Sigmoid colon (tissue), 7 donors: ENCODE measurements at places on chromosomes 2 and 18. TPM values are rescaled to one million over a fixed set of nuclear protein-coding genes. Genes with fewer than 3 reads are reported as not detected.
A peak's percentile ranks its signal among the peaks of the same experiment; 100 is the strongest.

- DNase-seq = no peak
These were observed 66.7 kb upstream of the DNAJC10 start for GRCh38 chr2:182649316-182649715.

GRCh38 chr2:174344716-174345461, 10.1 kb downstream of the SP9 start:
- DNase-seq = no peak

GRCh38 chr2:67848551-67849285, 214.1 kb downstream of the C1D start:
- DNase-seq = no peak

- no peak for DNase-seq
These were observed 281.6 kb downstream of the ZNF385B start for GRCh38 chr2:179579800-179580199.

- peak; percentile 46 for DNase-seq
These were observed 16.1 kb upstream of the ALLC start for GRCh38 chr2:3641841-3642421.

GRCh38 chr18:25077038-25077943, 274.7 kb downstream of the ZNF521 start:
- no peak for DNase-seq

GRCh38 chr2:128686881-128687555, 368.4 kb upstream of the HS6ST1 start:
- DNase-seq = no peak

DNA sequence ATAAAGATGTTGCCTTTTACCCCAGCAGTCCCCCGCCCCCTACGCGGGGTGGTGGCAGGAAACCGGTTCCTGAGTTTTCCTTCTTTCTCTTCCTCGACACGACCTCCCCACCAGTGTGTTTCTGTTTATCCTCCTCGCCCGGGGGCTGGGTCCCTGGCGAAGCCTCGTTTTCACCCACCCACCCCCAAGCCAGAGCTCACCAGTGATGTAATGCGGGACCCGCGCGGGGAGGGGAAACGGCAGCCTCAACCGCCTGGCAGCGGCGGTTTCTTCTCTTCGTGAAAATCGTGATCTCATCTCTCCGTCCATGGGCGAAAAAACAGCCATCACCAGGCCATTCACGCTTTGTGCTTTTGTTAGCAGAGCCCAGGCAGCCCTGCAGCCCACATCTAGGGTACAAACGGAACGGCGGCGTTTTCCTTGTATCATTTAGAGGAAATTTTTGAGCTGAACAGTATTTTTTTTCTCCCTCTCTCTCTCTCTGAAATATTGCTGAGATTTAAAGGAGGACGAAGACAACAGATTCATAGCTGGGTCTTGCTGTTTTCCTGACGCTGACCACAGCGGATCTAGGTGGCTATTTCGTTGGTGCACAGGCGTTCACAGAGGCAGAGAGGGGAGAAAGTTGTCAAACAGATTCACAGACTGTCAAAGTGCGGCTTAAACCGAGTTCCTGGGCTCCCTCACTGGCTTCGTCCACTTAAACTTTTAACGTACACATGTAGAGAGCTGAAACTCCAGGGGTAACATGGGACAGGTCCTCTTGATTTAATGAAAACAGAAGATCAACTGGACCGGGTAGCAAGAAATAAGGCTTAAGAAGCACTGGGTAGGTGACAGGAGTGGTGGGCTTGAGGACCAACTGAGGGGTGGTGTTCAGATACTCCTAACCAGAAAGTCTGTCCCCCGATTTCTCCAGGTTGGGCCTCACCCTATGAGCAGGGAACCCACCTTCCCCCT, 21.9 kb upstream of the PAX3 start:
- no peak for DNase-seq

GRCh38 chr2:143333168-143333791, 204.1 kb downstream of the ARHGAP15 start:
- no peak for DNase-seq

- no peak for DNase-seq
These were observed 23.4 kb downstream of the NEMP2 start for GRCh38 chr2:190511104-190511503.

GRCh38 chr2:215598376-215598975, 162.6 kb upstream of the FN1 start:
- no peak for DNase-seq

DNA sequence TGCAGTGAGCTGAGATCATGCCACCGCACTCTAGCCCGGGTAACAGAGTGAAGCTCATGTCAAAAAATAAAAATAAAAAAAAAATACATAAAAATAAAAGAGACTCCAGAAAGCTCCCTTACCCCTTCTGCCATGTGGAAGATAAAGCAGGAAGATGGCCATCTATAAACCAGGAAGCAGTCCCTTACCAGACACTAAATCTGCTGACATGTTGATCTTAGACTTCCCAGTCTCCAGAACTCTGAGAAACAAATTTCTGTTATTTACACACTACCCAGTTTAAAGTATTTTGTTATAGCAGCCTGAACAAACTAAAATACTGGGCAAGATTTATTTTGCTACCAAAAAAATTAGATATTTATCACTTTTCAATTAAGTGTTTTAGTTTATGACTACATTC, 136.2 kb upstream of the SMAD7 start:
- no peak for DNase-seq

GRCh38 chr18:37362158-37362890, 203.3 kb downstream of the CELF4 start:
- DNase-seq = no peak

GRCh38 chr2:205800224-205800623, 117.9 kb downstream of the NRP2 start:
- no peak for DNase-seq

DNA sequence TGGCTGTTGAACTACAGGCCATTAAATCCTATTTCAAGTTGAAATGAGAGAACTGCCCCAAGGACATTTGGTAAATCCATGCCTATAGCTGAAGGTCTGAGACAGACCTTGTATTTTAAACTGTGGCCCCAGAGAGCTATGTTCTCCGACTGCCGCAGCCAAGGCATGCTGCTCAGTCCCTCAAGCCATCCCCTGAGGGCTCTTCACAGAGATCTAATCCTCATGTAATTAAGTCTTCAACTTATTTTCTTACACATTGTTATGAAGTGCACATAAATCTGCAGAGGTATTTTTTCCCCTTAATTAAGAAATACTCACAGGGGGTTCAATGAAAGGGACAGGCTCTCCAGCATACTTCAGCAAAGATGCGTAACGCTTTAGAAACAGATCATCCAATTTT, 50.6 kb downstream of the ABCG8 start:
- DNase-seq = no peak

DNA sequence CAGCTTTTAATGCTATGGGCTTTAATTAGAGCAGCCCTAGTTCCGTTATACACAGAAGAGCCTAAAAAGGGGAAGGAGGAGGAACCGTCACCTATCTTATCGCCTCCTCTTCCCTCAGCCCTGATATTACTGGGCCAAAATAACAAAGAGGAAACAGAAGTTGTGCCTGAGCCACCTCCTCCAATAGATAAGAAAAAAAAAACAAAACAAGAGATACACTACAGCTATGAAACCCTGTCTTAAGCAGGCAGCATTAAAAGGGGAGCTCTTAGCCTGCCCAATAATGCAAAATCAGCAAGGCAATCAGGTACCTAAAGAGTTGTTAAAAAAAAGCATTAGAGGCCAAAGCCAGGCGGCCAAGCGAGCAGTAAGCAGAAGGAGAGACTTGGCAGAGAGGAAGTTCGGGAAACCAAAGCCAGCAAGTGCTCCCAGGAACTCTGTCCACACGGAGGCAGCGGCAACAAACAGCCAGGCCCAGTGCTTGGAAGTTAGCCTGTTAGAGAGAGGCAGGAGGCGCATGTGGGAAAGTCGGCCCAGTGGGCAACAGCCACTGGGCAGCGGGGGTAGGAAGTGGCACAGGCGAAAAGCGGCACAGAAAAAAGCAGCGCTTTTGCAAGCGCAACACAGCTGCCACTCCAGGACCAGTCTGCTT, 41.8 kb upstream of the PDK1 start:
- no peak for DNase-seq

- DNase-seq = no peak
These were observed 91.4 kb upstream of the AQP4 start for GRCh38 chr18:26956863-26957262.

- peak; percentile 67 for DNase-seq
These were observed 132.2 kb downstream of the DOCK10 start for GRCh38 chr2:224909885-224910573.

DNA sequence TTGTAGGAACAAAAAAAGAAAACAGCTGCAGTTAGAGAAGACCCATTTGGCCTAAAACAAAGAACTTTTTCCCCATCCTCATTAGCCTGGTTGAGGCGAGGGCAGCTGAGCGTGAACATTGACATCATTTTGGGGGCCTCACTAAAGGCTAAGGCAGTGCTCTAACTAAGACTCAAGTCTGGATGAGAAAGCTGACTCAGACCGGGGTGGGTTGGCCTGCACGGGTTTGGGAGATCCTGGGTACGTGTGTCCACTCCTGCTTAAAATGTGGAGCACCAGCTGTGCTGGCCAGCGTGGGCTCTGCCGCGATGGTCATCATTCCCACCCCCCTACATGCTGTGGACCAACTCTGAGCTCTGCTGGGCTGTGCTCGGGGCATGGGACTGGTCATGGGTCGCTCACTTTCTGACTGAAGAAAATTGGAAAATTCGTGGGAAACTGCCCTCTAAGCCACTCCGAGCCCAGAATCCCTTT, 86.0 kb upstream of the TMEM247 start:
- no peak for DNase-seq

- DNase-seq = no peak
These were observed 528.1 kb upstream of the DCC start for GRCh38 chr18:51811883-51812282.

GRCh38 chr2:24824966-24825882, 32.0 kb downstream of the CENPO start:
- peak; percentile 54 for DNase-seq

GRCh38 chr2:32384529-32384928, 27.7 kb downstream of the BIRC6 start:
- DNase-seq = no peak

DNA sequence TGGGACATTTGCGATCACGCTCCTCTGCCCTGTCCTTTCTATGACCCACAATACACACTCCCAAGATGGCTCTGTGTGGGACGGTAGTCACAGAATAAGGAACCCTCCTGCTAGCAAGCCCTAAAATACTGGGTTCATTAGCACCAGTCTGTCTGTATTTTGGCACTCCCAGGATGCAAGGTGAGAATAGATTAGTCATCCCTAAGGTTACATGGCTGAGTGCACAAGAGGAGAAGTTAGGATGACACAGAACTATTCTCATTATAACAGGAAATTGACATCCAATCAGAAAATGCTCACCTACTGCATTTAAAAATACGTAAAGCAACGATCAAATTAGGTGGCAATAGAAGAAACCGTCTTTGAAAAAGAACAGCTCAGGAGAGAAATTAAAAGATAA, 590.2 kb downstream of the EPHA4 start:
- no peak for DNase-seq

GRCh38 chr2:192775459-192776262, 580.9 kb upstream of the TMEFF2 start:
- DNase-seq = no peak

DNA sequence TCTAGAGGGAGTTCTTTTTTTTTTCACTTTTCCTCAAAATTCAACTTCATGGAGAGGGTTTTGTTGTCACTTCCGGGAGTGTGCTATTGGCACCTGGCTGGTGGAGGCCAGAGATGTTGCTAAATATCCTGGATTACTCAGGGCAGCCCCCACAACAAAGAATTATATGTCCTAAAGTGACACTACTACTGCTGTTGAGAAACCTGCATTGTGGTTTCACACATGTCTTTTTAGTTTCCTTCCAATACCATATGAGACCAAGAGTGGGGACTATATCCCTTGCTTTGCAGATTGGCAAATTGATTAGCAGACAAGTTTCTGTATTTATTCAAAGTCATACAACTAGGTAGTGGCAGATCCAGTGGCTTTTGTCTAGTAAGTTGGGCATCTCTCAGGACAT, 826.8 kb downstream of the TRIB2 start:
- DNase-seq = no peak

DNA sequence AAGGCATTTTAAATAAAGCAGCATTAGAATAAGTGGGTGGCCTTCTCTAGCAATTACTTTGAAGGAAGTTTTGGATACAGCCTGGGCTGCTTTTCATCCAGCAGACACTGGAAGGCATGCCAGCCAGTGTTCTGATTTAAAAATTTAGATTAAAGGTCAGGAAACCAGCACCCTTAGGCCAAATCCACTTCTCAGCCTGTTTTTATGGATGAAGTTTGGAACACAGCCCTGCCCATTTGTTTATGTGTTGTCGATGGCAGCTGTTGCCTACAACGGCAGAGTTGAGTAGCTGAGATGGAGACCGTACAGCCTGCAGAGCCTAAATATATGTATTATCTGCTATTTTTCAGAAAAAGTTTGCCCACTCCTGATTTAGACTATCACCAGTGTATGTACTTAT, 313.6 kb upstream of the ACVR2A start:
- DNase-seq = no peak

DNA sequence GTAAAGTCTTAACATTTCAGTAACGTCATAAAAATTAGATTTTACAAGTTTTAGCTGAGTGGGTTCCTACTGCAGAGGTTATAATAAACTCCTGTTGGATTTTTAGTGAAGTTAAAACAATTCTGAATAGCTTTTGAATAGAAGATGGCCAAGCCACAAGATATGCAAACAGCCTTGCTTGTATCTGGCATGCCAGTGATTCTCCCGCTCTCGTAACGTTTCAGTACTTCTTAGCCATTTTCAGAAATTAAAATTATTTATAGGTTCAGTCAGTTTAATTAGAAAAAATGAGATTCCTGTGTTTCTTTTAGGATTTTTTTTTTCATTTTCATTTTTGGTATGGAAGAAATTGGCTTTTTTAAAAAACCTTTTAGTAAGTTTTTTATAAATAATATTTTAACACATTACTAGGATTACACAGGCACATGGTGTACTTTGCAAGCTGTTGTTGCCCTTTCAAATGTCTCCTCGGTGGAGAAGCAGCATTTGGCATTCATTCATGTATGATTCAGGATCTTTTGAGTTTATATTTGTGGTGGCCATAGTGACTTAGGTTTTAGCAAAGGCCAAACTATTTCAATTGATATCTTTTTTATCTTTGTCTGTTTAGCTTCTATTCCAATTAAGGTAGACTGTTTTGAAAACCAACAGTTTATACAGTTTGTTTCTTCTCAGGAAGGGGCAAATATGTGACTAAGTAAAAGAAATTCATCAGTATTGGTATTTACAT, 30.6 kb upstream of the RND3 start:
- no peak for DNase-seq

GRCh38 chr2:54483426-54483825, 27.3 kb downstream of the SPTBN1 start:
- no peak for DNase-seq

- no peak for DNase-seq
These were observed 124.8 kb downstream of the DTNB start for GRCh38 chr2:25548601-25549000.

GRCh38 chr2:241298673-241299072, 16.8 kb downstream of the HDLBP start:
- DNase-seq = no peak

The CCDC142 gene
- total RNA-seq = 15.8 TPM

The MARCO gene
- total RNA-seq = 18.7 TPM

The SNTG2 gene
- 0.99 TPM for total RNA-seq

The APOB gene
- total RNA-seq = 1.2 TPM

The DCDC2C gene
- not detected for total RNA-seq

The HOXD11 gene
- 39.3 TPM for total RNA-seq

The ZNF513 gene
- 8.7 TPM for total RNA-seq

The PAX8 gene
- total RNA-seq = 0.55 TPM

The ACOXL gene
- total RNA-seq = not detected

The ACTG2 gene
- 5,559 TPM for total RNA-seq

The CCDC102B gene
- total RNA-seq = 16.3 TPM

The ITGB6 gene
- total RNA-seq = not detected

The UNC80 gene
- 2.4 TPM for total RNA-seq

The SP100 gene
- 106 TPM for total RNA-seq

The GALNT1 gene
- total RNA-seq = 29.7 TPM

The HOXD12 gene
- not detected for total RNA-seq

The FAP gene
- 12.7 TPM for total RNA-seq
